ENCODE measurements at places on chromosomes 11 and 22. TPM values are rescaled to one million over a fixed set of nuclear protein-coding genes. Genes with fewer than 3 reads are reported as not detected.

- no peaks in the 10 kb centered on the region for H3K4me1 ChIP-seq
- H3K27me3 ChIP-seq = no peaks in the 10 kb centered on the region
- peak; percentile 1 for DNase-seq
- H3K36me3 ChIP-seq = peaks cover 5% of the 10 kb centered on the region
- H3K27ac ChIP-seq = no peak overlapping the region
These were observed 22.8 kb downstream of the RHBDD3 start for GRCh38 chr22:29244785-29245625.

- DNase-seq = no peak
- H3K27ac ChIP-seq = no peak overlapping the region
- H3K4me1 ChIP-seq = peaks cover 14% of the 10 kb centered on the region
- H3K27me3 ChIP-seq = peaks cover 4% of the 10 kb centered on the region
These were observed 137.3 kb downstream of the CACNA1I start for GRCh38 chr22:39707816-39708215.

The FADS2 gene
- 701 TPM for total RNA-seq

The SRSF8 gene
- 45.2 TPM for total RNA-seq

The XKR3 gene
- total RNA-seq = not detected

- peaks cover 9% of the 10 kb centered on the region for H3K4me1 ChIP-seq
- H3K36me3 ChIP-seq = no peaks in the 10 kb centered on the region
- DNase-seq = peak; percentile 6
- no peak overlapping the region for H3K27ac ChIP-seq
- H3K4me3 ChIP-seq = no peak overlapping the region
- peaks cover 7% of the 10 kb centered on the region for H3K27me3 ChIP-seq
These were observed 37.7 kb downstream of the SHISAL1 start for GRCh38 chr22:44274918-44275630.

- no peak overlapping the region for H3K4me3 ChIP-seq
- H3K27ac ChIP-seq = no peak overlapping the region
- H3K27me3 ChIP-seq = no peaks in the 10 kb centered on the region
These were observed 1376.1 kb upstream of the TENM4 start for GRCh38 chr11:80816966-80817365.

GRCh38 chr22:39148026-39148726, 4.3 kb downstream of the CBX7 start:
- H3K4me3 ChIP-seq = no peak overlapping the region
- no peaks in the 10 kb centered on the region for H3K4me1 ChIP-seq
- H3K27ac ChIP-seq = no peak overlapping the region
- no peak for DNase-seq

DNA sequence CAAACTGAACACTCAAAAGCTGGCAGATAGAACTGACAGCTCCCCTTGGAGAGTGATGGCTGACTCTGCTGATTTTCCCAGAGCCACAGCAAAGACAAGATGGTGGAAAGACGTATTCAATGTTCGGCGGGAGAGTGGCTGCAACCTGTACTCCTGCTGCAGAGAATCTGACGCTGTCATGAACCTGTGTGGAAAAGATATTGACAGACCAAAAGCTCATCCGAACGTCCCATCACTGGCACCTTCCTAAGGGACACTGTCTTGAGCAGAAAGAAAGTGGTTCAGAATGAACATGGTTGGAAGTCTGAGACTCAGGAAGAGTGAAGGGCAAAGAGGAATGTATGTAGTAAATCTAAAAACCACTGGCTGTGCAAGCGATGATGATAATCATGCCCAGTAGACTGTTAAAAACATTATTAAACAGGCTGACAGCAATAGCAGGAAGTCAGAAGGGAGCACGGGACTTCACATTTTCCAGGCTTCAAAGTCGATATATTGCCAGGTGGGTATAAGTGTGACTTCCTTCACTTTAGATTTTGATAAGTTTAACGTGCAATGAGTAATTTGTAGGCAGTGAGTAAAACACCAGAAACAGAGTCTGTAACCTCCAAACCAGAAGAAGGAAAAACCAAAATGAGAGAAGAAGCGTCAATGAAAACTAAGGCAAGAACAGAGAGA, 6.2 kb upstream of the IL17REL start:
- peaks cover 8% of the 10 kb centered on the region for H3K36me3 ChIP-seq
- H3K27me3 ChIP-seq = peaks cover 2% of the 10 kb centered on the region
- H3K27ac ChIP-seq = no peak overlapping the region
- H3K4me1 ChIP-seq = no peaks in the 10 kb centered on the region
- no peak overlapping the region for H3K4me3 ChIP-seq
- DNase-seq = no peak

The HPS5 gene
- 17.9 TPM for total RNA-seq

GRCh38 chr11:47377571-47378009, 757 bp downstream of the SPI1 start:
- peaks cover 2% of the 10 kb centered on the region for H3K27me3 ChIP-seq
- H3K36me3 ChIP-seq = no peaks in the 10 kb centered on the region
- H3K27ac ChIP-seq = no peak overlapping the region
- H3K4me1 ChIP-seq = no peaks in the 10 kb centered on the region

The OR52A1 gene
- not detected for total RNA-seq

The ME3 gene
- 12.4 TPM for total RNA-seq

The HIRA gene
- total RNA-seq = 51.0 TPM

- no peaks in the 10 kb centered on the region for H3K36me3 ChIP-seq
- peaks cover 6% of the 10 kb centered on the region for H3K27me3 ChIP-seq
- no peak overlapping the region for H3K4me3 ChIP-seq
- peaks cover 3% of the 10 kb centered on the region for H3K4me1 ChIP-seq
These were observed 50.3 kb downstream of the CD6 start for GRCh38 chr11:61021661-61022212.

DNA sequence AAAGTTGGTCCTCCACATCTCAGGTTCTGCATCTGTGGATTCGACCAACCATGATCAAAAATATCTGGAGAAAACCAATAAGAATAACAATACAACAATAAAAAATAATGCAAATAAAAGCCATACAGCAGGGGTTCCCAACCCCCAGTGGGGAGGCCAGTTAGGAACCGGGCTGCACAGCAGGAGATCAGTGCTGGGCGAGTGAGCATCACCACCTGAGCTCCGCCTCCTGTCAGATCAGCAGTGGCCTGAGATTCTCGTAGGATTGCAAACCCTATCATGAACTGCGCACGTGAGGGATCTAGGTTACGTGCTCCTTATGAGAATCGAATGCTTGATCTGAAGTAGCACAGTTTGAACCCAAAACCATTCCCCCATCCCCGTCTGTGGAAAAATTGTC, 25.4 kb upstream of the MYO18B start:
- DNase-seq = no peak
- no peaks in the 10 kb centered on the region for H3K27me3 ChIP-seq
- H3K36me3 ChIP-seq = no peaks in the 10 kb centered on the region
- H3K4me1 ChIP-seq = no peaks in the 10 kb centered on the region
- H3K4me3 ChIP-seq = no peak overlapping the region

DNA sequence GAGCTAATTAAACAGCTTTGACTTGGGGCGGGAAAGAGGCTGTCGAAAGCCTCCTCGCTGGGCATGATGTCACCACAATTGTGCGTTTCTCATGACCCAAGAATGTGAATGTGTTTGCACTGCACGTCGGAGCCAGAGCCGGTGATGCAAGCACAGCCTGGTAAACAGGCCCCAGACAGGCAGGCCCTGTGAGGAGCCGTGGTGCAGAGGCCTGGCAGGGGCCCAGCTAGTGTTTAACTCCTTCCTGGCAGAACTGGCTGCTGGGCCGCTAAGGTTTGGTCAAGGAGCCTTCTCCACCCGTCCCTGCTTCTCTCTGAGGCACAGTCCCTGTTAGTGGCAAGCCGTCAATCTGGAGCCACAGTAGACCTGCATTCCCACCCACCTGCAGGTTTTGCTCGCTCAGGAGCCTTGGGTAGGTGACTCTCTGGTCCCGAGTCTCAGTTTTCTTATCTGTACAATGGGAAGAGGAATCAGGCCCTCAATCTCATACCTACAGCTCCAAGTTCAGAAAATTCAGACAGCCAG, 25.4 kb upstream of the SMTN start:
- H3K4me1 ChIP-seq = no peaks in the 10 kb centered on the region
- H3K27me3 ChIP-seq = peaks cover 1% of the 10 kb centered on the region
- no peak overlapping the region for H3K4me3 ChIP-seq
- H3K27ac ChIP-seq = no peak overlapping the region
- H3K36me3 ChIP-seq = no peaks in the 10 kb centered on the region

The RASD2 gene
- total RNA-seq = 0.20 TPM

DNA sequence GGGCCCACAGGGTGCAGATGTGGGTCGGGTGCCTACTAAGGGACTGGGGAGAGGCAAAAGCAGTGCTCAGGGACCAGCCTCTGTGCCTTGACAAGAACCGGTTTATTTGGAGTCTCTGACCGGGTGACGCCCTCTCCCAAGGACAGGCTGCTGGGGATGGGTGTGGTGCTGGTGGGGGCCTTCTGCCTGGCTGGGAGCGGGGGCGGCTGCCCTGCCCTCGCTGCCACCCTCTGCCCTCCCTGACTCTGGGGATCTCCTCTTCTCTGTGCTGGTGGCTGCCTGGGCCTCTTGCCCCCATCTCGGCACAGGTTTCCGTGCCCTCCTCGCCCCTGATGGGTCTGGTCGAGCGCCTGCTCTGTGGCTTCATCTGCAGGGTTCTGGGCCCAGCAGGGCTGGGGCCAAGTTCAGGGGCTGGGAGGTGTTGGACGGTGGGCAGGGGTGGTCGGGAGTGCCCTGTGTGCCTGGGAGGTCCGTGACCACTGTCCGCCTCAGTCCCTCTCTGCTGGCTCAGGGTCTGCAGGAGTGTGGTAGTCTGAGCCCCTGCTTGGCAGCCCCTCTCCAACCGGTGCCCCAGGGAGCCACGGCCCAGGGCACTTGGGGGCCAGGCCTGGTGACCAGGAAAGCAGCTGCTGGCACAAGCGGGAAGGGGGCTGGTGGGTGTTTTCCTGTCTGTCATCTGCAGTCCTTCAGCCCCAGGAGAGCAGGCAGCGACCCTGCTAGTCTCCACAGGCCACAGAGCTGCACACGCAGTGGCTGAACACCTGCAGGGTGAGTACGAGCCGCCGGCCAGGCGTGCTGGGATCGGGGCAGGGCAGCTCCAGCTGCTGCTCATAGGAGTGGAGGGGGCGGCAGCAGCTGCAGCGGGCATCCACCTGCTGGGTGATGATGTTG, 23.5 kb downstream of the MUC6 start:
- H3K27me3 ChIP-seq = peaks cover 37% of the 10 kb centered on the region
- H3K36me3 ChIP-seq = peaks cover 18% of the 10 kb centered on the region
- peaks cover 12% of the 10 kb centered on the region for H3K4me1 ChIP-seq
- no peak overlapping the region for H3K4me3 ChIP-seq
- no peak for DNase-seq

DNA sequence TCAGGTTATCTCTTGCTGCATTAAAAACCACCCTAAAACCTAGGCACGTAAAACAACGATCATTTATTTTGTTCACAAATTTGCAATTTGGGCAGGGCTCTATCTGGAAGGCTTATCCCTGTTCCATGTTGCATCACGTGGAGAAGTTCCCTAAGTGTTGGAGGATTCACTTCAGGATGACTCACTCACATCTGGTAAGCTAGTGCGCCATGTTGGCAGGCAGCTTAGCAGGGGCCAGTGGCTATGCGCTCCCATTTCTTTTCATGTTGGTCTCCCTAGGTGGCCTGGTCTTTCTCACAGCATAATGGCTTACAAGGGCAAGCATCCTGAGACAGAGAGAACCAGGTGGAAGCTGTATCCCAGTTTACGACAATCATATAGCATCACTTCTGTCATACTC, 226.8 kb downstream of the BLID start:
- H3K27ac ChIP-seq = no peak overlapping the region
- H3K36me3 ChIP-seq = no peaks in the 10 kb centered on the region
- H3K4me3 ChIP-seq = no peak overlapping the region
- H3K4me1 ChIP-seq = peaks cover 17% of the 10 kb centered on the region

The SPINDOC gene
- total RNA-seq = 83.7 TPM

GRCh38 chr11:60629399-60629798, 70.0 kb upstream of the MS4A8 start:
- no peaks in the 10 kb centered on the region for H3K4me1 ChIP-seq
- no peaks in the 10 kb centered on the region for H3K36me3 ChIP-seq
- no peak overlapping the region for H3K4me3 ChIP-seq
- no peak overlapping the region for H3K27ac ChIP-seq
- no peak for DNase-seq
- H3K27me3 ChIP-seq = peaks cover 3% of the 10 kb centered on the region

GRCh38 chr11:13260201-13260962, 17.2 kb upstream of the BMAL1 start:
- peaks cover 8% of the 10 kb centered on the region for H3K4me1 ChIP-seq
- H3K27ac ChIP-seq = no peak overlapping the region
- peak overlapping the region; percentile 44 for H3K4me3 ChIP-seq

The ACRV1 gene
- not detected for total RNA-seq

DNA sequence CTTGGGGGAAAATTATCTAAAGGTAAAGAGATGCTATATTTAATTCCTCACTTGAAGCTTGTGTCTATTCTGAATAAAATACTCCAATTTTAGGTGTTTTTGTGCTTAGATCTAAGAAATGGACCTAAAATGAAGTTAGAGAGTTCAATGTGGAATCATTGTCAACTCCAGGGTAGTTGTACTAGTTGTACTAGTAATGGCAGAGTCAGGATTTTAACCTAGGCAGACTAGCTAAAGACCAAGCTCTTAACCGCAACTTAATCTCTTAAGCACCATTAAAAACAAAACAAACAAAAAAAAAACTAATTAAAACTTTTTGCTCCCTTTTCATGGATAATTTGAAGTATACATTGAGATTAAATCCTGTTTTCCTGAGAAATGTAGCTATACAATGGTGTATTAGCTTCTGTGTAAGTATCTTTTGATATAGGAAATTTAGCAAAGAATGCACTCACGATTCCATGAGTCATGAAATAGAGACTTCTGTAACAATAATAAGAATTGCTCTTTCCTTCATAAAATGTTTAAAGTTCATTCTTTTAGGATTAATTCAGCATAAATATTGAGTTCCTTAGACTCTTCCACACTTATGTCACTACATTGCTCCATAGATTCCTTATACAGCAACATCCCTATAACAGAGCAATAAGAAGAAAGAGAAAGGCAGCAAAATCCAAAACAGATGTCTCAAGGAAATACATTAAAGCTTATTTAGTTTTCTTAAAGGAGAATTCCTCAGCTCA, 26.5 kb upstream of the SOX6 start:
- no peak for DNase-seq
- no peaks in the 10 kb centered on the region for H3K27me3 ChIP-seq
- H3K4me3 ChIP-seq = no peak overlapping the region
- no peaks in the 10 kb centered on the region for H3K36me3 ChIP-seq

GRCh38 chr22:24758164-24758799, 16.2 kb downstream of the PIWIL3 start:
- peak; percentile 65 for DNase-seq
- H3K4me1 ChIP-seq = no peaks in the 10 kb centered on the region
- H3K27me3 ChIP-seq = no peaks in the 10 kb centered on the region
- H3K27ac ChIP-seq = no peak overlapping the region
- no peaks in the 10 kb centered on the region for H3K36me3 ChIP-seq

- H3K27me3 ChIP-seq = no peaks in the 10 kb centered on the region
- no peaks in the 10 kb centered on the region for H3K4me1 ChIP-seq
- no peak for DNase-seq
- H3K27ac ChIP-seq = no peak overlapping the region
- H3K36me3 ChIP-seq = no peaks in the 10 kb centered on the region
- no peak overlapping the region for H3K4me3 ChIP-seq
These were observed 101.1 kb downstream of the ADAMTS15 start for GRCh38 chr11:130549393-130549999.
